GM23338 (cell line): ENCODE measurements at places on chromosomes 5 and 9.
A peak's percentile ranks its signal among the peaks of the same experiment; 100 is the strongest.

- DNase-seq: no peak
Measured at GRCh38 chr9:134778156-134778555, 102.5 kb upstream of the FCN2 start.

GRCh38 chr5:113090336-113091106 lies 113.9 kb downstream of the DCP2 start:
- DNase-seq: peak; percentile 18

- peak; percentile 24 for DNase-seq
Measured at GRCh38 chr5:54700986-54701578, 183.5 kb downstream of the SNX18 start.

- no peak for DNase-seq
Measured at GRCh38 chr5:150700246-150700593, 642 bp downstream of the RBM22 start.

GRCh38 chr9:124632077-124632621 lies 125.0 kb upstream of the NR5A1 start:
- DNase-seq: no peak

- DNase-seq: no peak
Measured at GRCh38 chr9:121388140-121388905, 18.3 kb upstream of the STOM start.

GRCh38 chr5:122727112-122727541 lies 47.8 kb upstream of the SNX2 start:
- DNase-seq: no peak

DNA sequence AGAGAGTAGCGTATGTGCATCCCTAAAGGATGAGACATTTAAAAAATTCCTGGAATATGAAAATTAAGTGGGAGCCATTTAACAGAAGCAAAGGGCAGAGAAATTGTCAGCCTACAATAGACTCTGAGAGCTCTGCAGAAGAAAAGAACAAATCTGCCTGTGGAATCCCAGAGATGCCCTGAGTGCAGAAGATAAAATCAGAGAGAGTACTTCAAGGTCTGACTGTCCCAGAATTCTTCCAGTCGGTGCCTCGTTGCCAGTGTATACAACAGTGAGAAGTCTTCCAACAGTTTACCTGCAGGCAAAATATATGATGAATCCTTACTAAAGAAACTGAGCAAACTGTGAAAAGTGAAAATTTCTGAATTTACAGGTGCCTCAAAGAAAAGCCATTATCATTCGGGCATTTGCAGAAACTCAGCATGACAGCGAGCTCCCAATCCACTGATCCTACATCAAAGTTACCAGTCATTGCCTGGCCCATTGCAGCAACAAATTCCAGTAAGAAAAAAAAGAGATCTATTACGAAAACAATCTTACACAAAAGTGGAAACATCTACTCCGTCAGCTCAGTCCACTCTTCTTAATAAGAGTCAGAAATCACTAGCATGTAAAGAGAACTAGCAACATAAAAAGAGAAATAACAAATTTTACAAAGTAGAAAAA lies 92.8 kb upstream of the VCAN start:
- DNase-seq: peak; percentile 52

DNA sequence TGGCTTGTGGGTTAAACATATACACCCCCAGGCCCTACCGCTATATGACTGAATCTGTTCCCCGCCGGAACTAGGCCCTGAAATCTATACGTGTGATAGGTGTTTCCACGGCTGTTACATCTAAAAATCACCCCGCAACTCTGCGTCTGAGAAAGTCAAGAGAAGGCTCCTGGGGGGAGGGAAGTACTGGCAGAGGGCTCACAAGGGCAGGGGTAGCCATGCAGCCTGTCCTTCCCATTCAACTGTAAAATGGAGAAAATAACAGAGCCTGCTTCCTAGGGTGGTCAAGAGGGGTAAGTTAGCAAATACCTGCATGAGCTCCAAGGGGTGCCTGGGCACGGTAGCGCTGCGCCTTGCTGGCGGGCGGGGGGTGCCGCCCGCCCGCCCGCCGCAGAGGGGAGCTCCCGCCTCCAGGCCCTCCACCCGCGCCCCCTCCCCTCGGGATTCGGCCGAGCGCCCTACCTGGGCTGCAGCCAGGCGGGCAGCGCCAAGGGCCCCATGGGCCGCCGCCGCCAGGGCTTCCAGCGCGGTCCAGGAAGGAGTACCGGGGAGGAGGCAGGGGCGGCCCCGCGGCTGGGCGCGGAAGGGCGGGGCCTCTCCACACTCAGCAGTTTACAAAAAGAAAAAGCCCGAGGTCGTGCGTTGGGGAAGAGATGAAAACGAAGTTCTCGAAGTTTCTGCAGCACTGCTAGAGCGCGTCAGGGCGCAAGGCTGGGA lies at the start of gene HACD4:
Gene HACD4 (minus strand): TSS at position 550 of the 717 bp plus-strand sequence. CDS start 50 bp downstream, at position 500.
- DNase-seq: peak; percentile 82

GRCh38 chr5:172714491-172715420 lies 56.2 kb downstream of the DUSP1 start:
- DNase-seq: peak; percentile 89

GRCh38 chr5:130871346-130872086 lies 293.5 kb downstream of the HINT1 start:
- peak; percentile 70 for DNase-seq

- no peak for DNase-seq
Measured at GRCh38 chr9:136022731-136023409, 61.7 kb upstream of the UBAC1 start.

- no peak for DNase-seq
Measured at GRCh38 chr9:2787065-2787464, 56.8 kb downstream of the PUM3 start.

GRCh38 chr5:308672-309271 lies 12.7 kb upstream of the AHRR start:
- DNase-seq: peak; percentile 37

- DNase-seq: no peak
Measured at GRCh38 chr9:92761686-92762085, 2.9 kb downstream of the BICD2 start.

- no peak for DNase-seq
Measured at GRCh38 chr9:70120834-70121510, 77.3 kb downstream of the MAMDC2 start.
